ENCODE measurements at places on chromosomes 5 and 9. TPM values are rescaled to one million over a fixed set of nuclear protein-coding genes. Genes with fewer than 3 reads are reported as not detected.

- no peak for DNase-seq
Observed at GRCh38 chr5:93381057-93381456, 200.0 kb downstream of the NR2F1-AS1 start.

DNA sequence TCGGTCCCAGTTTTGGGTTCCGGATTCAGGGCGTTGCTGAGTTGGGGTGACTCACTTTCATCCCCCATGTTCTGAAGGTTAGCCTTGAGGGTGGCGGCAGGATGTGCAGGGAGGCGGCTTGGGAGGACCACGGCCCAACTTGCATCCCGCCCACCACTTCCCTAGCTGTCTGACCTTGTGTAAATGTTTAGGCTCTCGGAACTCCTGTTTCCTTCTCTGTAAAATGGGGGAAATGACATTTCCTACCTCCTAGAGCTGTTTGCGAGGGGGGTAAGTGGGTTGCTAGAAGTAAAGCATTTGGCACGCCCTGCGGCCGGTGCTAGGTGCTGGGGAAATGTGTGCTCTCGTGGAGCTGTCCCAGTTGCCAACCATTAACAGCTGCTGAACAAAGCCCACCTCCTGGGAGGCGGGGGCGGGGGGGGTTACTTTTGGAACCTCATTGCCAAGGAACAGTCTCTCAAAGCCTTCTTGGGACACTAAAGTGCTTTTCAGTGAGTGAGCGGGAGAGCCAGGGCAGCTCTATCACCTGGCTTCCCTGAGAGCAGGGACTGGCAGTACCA lies 27.5 kb downstream of the PTGES2 start:
- DNase-seq = peak; percentile 49

DNA sequence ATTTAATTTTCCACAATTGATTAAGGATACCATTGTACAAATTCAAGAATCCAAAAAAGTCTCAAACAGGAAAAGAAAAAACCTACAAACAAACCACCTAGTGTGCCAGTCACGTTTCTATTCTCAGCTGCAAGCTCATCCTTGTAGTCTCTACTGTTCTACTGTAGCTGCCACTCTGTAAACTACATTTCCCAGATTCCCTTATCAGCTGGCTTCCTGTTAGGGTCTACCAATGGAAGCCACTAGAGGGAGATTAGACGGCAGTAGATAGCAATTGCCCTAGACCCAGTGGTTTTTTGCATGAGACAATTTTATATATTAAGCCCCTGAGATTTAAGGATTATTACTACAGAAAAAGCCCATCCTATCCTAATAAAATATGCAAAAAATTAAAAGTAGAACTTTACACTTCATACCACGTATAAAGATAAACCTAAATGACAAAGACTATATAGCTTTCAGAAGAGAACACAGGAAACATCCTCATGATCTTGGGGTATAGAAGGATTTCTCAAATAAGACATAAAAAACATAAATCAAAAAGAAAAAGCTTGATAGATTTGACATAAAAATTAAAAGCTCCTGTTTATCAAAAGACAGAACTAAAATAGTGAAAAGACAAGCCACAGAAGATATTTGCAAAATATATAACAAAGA lies 37.4 kb downstream of the P4HA2 start:
- DNase-seq = peak; percentile 65

GRCh38 chr5:16489322-16489791 lies 23.8 kb upstream of the ZNF622 start:
- no peak for DNase-seq

GRCh38 chr9:87350915-87351314 lies 146.8 kb upstream of the DAPK1 start:
- DNase-seq = no peak

- no peak for DNase-seq
Observed at GRCh38 chr9:134519375-134520070, 122.1 kb upstream of the COL5A1 start.

The CEP72 gene
- 33.3 TPM for total RNA-seq

The APBB3 gene
- 18.7 TPM for total RNA-seq

The WDR38 gene
- not detected for total RNA-seq

The PCDHA10 gene
- not detected for total RNA-seq

The ABCA1 gene
- total RNA-seq = 0.09 TPM

The CDKN2B-AS1 gene
- not detected for total RNA-seq
